Bone marrow (tissue), 2 donors: ENCODE measurements at places on chromosomes 7 and 10.

DNA sequence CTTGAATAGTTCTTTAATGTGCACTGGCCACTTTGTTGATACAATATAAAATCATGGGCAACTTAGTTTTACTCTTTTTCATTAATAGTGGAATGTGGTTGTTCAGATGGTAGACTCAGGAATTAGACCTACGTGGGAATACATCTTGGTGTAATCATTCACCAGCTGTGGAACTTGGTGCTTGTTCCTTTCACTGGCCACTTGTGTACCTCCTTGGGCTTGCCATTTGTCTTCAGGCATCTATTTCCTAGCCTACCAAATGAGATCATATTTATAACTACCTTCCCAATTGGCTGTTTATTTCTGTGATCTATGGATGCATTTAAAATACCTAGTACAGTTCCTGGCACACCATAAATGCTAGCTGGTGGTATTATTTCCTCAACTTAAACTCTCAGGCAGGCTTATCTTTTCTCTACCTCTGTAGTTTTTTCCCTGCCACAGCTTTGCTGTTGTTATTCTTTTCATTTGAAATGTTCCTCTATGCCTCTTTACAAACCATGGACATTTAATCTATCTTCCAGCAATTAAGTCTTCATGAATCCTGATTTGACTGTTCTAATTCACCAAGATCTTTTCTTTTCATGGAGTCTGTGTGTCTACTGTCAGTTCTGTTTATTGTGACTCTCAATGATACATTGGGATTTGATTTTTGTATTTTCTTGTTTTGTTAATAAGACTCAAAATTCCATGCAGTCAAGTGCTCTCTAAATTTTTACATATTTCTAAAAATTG lies 113.0 kb downstream of the ADAM22 start:
- no peak for DNase-seq

- peak; percentile 20 for DNase-seq
Observed at GRCh38 chr7:70325509-70326101, 727.3 kb downstream of the AUTS2 start.

DNA sequence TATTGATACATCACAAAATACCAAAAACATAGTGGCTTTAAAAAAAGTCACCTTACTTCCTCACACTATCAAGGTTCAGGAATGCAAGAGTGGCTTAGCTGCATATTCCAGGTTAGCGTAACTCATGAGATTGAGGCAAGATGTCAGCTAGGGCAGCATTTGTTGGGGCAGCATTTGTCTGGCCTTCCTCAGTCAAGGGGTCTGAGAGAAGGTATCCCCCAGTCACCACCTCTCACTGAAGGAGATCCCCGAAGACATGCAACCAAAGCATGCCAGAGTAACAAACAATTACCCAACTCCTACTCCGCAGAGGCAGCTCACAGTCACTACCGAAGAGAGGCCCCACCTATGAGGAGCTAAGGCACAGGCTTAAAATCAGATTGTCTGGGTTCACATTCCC lies 48.4 kb downstream of the C10orf71 start:
- DNase-seq = no peak

DNA sequence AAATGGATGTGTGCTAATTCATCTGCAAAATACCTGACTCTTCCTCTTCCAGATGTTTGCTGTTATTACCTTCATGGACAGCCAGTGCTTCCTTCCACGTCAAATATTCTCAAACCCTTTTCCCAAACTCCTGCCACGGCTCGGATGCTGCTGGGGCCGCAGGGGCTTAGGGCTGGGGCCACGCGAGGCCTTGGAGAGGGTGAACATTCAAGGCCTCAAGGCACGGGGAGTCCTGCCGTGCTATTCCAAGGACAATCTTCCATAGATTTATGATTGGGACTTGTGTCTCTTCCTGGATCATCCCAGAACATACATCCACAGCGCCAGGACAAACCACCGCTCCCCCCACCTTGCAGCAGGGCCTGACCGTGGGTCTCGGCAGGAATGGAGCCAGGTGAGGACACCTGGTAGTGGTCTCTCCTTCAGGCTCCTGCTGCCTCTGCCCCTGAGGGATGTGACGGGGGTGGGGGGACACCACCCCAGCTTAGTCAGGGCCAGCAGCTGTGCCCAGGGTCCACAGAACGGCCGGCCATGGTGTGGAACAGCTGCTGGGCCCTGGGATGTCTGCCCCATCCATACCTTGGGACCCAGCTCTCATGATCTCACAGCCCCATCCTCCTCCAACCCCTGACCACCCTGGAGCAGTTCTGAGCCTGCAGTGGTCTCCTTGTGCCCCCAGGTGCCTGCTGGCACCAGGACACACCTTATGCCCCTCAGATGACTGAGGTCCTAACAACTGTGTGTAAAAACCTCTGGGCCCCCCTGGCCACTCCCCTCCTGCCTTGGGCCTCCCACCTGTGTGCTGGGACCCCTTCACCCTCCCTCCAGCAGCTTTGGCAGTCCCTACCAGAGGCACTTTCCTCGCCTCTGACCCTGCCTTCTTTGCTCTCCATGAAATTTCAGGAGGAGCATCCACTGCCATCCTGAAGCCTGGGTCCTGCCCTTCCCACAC lies 16.7 kb downstream of the VIPR2 start:
- DNase-seq = no peak
